ENCODE measurements at places on chromosomes 4 and X.

GRCh38 chr4:71659979-71660378 lies 123.9 kb downstream of the GC start:
- no peak for DNase-seq

- DNase-seq: peak; percentile 45
Measured at GRCh38 chr4:4855301-4856070, 4.0 kb upstream of the MSX1 start.

- no peak for DNase-seq
Measured at GRCh38 chr4:8067274-8067936, 91.2 kb downstream of the ABLIM2 start.

GRCh38 chrX:120302434-120302833 lies 8.8 kb downstream of the TMEM255A start:
- DNase-seq: no peak

- no peak for DNase-seq
Measured at GRCh38 chr4:139603576-139604410, 47.8 kb upstream of the SETD7 start.

GRCh38 chr4:20678400-20678799 lies 21.9 kb upstream of the PACRGL start:
- DNase-seq: no peak

GRCh38 chr4:1205586-1206298 lies 33.4 kb upstream of the SPON2 start:
- no peak for DNase-seq

GRCh38 chr4:48554606-48555005 lies 64.6 kb downstream of the ZAR1 start:
- no peak for DNase-seq

GRCh38 chr4:17491196-17491595 lies 20.7 kb downstream of the QDPR start:
- DNase-seq: no peak

DNA sequence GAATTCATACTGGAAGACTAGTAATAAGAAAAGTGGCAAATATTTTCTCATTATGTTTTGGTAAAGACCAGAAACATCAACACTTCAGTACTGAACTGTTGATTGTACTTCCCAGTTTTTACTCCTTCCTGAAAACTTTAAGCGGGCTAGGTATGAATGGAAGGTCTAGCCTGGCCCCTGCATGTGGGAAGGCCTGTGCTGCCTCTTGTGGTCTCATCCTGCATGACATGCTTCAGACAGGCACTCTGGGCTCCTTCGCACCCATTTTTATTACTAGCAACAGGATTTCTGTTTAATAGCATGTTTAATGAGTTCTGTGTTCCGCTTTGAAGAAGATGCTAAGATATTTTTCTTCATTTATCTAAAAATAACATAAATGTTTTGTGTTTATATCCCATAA lies 279.1 kb downstream of the ANK2 start:
- DNase-seq: no peak

DNA sequence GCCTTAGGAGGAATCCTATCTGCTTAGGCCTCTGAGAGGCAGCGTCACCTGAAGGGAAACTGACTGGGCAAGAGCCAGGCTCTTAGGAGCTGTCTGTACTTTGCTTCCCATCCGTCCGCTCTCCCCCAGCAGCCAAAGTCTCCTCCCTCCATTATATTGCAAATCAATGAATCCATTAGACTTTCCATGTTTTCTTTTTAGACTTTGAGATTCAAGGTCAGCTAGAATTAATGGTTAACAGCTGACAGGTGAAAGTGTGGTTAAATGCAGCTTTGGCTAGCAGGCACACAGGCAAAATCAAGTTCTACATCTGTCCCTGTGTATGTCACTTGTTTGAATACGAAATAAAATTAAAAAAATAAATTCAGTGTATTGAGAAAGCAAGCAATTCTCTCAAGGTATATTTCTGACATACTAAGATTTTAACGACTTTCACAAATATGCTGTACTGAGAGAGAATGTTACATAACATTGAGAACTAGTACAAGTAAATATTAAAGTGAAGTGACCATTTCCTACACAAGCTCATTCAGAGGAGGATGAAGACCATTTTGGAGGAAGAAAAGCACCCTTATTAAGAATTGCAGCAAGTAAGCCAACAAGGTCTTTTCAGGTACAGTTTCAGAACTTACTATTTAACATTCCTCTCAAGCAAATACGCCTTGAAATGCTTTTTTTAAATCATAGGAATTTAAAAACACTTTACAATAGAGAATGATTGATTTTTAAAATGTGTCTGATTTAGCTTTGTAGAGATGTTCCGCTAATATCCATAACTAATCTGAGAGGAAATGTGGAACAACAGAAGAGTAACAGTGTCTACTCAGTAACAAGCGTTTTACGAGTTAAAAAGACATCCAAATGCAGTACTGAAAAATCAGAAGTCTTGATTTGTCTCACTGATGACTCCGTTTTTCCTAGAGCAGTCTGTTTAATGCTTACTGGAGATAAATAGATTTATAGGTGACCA lies at the start of gene F11:
F11 (plus strand) TSS at position 507 of the 970 bp plus-strand sequence. CDS start 948 bp downstream, outside the sequence.
- peak; percentile 11 for DNase-seq

DNA sequence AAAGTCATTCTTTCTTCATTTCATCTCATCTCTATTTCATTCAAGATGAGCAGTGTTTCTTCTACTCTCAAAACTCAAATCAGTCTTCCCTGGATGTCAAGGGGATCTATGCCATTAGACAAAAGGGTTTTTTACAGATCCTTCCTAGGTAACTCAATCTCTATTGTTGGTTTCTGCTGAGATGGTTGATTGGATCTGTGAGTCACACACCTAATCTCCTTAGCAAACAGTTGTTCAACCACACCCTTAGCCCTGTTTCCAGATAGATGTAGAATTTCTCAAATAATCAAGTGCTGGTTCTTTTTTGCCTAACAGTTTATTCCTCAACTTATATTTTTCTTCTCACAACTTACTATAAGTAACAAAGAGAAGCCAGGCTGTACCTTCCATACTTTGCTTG lies 200.5 kb downstream of the KDR start:
- DNase-seq: no peak

- no peak for DNase-seq
Measured at GRCh38 chr4:11079171-11079570, 349.5 kb downstream of the HS3ST1 start.

DNA sequence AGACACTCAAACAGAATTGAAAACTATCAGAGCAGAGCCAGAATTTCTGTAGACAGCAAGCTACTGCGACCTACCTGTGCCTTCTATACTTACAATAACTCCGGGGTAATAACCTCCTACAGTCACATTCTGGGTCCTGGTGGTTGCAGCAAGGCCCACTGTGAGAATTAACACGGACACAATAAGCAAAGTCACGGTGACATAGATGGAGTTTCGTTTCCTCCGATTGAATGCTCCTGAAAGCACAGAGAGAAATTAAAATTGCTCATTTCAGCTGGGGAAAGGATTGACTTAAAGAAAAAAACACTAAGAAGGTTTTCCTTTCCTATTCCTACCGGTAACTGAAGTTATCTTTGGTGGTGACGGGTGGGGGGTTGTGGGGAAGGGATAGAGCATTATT lies 7.0 kb downstream of the TMEM255A start:
- DNase-seq: no peak

- DNase-seq: no peak
Measured at GRCh38 chr4:7183161-7183560, 9.2 kb upstream of the SORCS2 start.

- DNase-seq: no peak
Measured at GRCh38 chr4:8274066-8274652, 4.6 kb downstream of the HTRA3 start.

DNA sequence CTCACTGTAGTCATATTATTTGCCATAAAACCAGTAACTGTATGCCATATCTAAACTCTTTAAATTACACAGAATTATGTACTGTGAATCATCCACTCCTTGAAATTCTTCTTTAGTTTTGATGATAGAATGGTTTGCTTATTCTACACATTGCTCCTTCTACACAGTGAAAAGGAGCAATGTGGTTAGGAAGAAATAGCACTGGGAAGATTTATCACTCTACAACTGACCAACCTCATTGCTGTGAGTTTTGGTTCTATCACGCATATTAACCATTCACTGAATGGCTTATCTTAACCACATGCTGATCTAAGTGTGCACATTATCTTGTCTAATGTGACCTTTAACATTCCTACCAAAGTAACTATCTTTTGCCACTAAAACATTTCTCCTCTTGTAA lies 415.7 kb upstream of the NDST4 start:
- DNase-seq: no peak

DNA sequence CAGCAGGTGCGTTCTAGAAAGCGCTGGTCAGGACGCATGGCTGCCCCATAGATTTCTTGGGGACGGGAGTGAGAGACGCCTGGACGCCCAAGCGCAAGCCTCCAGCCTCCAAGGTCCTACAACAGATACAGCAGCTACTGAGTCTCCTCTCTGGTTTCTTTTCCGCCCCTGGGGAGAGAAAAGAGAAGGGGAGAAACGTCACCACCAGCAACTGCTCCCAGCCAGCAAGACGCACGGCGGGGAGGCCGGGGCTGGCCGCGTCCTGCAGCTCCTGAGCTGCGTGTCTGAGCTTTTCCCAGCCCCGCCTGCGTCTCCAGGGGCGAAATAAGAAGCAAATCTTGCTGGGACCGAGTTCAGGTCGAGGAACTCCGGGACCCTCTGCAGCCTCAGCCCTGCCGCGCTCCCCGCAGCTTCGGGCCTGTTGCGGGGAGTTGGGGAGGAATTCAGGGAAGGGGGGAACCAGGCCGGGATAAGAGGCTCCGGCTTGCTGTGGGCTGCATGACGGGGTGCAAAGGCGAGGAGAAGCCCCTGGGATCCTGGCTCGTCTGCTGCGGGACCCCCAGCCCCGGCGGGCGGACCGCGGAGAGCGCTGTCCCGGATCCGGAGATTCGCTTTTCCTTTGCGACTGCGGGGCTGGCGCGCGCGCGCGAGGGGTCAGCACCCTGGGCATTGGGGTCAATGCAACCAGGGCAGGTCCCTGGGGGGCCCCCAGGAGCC lies 6.8 kb upstream of the SHOX start:
- DNase-seq: no peak

DNA sequence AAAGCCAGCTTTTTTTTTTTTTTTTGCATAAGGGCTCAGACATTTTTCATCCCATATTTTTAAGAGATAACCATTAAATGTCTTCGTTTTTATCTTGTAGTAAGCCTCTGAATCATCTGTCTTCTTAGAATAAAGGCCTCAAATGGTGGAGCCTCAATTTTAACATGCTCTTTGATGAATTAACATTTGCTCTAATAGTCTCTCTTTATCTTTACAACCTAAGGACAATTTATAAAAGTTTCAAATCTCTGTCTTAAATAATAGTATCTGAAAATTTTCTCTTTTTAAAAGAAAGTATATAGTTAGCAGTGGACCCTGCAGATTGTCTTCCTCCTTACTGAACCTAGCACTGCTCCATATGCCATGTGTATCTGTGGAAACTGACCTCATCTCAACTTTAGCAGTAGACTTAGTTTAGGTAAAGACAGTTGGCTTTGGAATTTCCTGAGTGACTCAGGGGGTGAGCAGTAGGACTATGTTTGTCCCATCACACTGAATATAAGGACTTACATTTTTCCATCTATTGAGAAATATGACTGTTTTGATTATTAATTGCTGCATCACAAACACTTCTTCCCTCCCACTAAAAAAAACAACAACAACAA lies 1658.0 kb downstream of the STIM2 start:
- no peak for DNase-seq

DNA sequence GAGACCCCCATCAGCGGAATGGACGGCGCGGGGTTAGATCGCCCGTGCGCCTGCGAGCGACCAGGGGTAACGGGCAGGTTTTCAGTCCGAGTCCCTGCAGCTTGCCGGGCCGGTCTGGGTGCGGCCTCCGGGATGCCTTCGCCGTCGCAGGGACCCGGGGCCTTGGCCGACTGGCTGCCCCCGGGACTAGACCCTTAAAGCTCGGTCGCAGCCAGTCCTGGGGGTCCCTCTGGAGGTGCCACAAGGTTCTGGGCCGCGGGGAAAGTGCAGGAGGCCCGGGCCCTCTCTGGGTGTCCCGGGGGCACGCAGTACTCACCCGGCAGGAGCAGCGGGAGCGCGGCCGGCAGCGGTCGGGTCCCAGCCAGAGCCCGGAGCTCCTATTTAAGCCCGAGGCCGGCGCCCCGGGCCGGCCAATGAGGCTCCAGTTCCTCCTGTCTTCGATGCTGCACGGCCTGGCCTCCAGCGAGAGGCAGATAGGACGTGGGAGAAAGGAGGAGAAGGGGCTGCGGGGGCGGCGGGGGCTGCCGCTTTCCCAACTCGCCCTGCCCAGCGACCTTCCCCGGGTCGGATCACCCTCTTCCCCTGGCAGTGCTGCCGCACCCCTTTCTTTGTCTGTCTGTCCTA lies at the start of gene SPON2:
SPON2 (minus strand) TSS at position 356 of the 624 bp plus-strand sequence.
- DNase-seq: peak; percentile 67

DNA sequence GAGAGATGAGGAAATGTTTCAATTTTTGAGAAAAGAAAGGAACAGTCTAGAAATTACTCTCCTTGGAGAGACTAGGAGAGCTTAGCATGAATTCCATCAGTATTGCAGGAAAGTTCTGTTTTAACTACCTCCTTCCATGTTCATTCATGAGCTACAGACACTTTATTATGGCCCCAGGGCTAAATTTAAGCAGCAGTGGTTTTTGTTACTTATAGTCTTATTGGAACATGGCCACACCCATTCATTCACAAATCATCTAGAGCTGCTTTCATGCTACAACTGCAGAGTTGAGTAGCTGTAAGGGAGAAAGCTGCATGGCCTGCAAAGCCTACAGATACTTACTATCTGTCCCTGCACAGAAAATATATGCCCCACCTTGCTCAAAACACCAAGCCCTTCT lies 81.7 kb downstream of the SHISA3 start:
- DNase-seq: no peak
